ENCODE measurements at places on chromosomes 12 and 14.

DNA sequence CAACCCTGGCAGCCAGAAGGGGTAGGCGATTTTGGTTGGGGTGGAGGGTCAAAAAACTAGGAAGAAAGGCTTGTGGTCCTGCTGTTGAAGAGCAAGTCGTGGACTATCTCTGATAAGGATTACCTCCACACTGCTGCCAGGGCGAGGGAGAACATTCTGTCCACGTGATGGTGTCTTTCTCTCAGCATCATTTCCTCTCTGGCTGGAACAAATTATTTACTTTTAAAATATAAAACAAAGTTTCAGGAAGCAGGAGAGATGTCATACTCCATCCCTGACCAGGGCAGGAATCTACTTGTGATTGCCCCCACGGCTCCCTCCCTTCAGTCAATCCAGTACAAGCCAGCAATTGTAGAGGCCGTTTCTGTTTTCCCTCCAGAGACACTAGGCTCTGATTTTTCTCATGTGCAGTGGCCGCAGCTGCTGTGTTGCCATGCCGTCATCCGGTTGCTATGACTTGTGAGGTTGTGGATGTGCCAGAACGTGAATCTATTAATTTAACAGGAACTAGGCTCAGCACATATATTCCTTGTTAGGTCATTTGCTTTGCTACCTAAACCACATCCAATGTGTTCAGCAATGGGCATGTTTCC is 61.5 kb upstream of the PTGR2 start:
- peak; percentile 70 for DNase-seq

DNA sequence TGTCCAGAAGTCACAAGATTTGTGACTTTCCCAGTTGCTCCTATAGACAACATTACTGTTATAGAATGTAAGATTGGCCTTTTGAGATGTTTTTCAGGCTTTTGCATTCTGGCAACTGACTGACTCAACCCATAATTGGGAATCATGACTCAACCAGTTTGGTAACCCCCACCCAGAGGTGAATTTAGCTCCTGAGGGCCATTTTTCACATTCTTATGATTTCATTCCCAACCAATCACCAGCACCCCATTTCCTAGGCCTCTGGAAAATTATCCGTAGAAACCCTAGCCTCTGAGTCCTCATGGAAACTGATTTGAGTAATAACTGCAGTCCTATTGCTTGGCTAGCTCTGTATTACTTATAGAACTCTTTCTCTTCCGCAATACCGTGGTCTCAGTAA is 626.0 kb upstream of the SEL1L start:
- no peak for DNase-seq

- no peak for DNase-seq
Observed at GRCh38 chr12:131818821-131819585, 9.2 kb upstream of the MMP17 start.

- peak; percentile 85 for DNase-seq
Observed at GRCh38 chr12:125183187-125184067, 118.2 kb downstream of the AACS start.

DNA sequence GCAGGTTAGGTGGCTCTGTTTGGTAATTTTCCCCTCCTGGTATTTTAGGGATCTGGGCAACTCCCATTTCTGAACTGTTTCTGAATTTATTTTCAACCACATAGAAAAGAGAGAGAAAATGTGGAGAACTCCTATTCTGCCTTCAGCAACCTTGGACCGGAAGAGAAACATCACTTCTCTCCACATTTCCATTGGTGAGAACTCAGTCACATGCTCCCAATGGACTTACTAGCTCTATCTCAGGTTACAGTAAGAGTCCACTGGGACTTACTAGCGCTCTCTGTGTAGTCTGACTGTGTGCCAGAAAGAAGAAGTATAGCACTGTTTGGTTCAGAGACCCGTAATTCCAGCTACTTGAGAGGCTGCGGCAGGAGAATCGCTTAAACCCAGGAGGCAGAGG is 383.2 kb downstream of the DUSP6 start:
- no peak for DNase-seq

DNA sequence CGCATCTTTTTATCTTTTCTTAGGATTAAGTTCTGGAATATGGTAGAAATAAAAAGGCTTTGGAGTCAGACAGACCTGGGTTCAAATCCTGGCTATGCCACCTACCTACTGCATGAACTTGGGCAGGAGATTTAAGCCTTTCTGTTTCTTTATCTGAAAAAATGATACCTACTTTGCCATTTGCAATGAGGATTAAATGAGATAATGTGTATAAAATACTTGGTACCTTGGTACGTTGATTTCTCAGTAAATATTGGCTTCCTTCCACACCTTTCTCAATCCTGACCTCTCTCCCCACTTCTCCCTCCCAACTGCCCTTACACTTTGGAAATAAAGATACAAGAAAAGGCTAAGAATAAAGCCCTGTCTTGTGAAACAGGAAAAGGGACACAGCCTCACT is 172.6 kb downstream of the PAX9 start:
- no peak for DNase-seq
